ENCODE measurements at places on chromosomes 5 and 9.

DNA sequence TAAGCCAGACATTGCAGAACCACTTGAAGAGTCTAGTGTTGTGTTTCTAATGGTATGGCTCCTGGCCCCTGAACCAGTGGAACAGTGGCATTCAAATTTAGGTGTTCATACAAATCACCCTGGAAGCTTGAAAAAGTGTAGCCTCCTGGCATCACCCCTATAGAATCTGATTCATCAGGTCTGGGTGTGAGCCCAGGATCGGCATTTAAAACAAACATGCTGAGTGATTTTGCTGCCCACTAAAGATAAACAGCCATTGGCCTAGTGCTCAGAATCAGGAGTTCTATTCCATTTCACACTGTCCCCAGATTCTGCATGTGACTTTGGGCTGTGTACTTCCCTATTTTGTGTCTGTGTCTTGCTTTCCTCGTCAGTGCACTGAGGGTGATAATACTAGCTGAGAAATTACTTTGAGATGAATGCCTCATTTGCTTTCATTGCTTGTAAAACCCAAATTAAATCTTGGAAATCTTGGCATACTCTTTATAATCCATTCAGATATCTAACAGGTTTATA lies 241.5 kb upstream of the CLINT1 start:
- DNase-seq = no peak

GRCh38 chr9:120726484-120726883 lies 12.2 kb upstream of the MEGF9 start:
- DNase-seq = no peak

DNA sequence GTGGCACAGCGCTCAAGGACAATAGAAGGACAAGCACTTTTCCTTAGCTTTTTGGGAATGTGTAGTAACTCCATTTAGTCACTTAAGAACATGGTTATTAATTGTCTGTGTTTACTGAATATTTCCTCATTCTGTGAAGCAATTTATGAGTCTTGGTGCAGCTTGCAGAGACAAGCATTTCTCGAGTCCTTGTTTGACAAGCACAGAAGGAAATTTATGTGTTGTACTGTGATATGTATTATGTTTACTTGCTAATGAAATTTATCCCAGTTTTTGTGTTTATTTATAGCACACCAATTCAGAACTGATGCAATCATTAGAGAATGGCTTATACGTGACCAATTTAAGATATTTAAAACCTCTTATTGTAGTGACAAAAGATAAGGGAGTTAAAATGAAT lies 168.6 kb downstream of the PRELID2 start:
- no peak for DNase-seq

- DNase-seq = no peak
Measured at GRCh38 chr5:81292130-81292529, 9.3 kb upstream of the ZCCHC9 start.

- no peak for DNase-seq
Measured at GRCh38 chr5:98569288-98569687, 204.2 kb upstream of the RGMB start.

DNA sequence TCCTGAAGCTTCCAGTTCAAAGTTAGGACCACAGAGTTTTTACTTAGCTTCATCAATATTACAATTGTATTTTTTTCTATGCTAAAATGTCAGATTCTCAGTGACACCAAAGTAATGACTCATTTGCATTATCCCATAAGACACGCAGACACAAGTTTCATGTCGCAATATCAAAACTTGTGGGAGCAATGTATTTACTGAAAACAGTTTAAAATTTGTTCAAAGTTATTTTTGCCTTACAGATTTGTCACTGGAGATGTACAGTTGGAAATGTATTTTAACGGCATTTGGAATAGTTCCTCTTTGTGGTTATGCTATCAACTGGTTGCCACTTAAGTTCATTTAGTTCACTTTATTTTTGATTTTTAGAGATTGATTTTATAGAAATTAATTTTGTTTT lies 36.2 kb upstream of the DAP start:
- no peak for DNase-seq

GRCh38 chr5:154901276-154901675 lies 36.7 kb downstream of the GEMIN5 start:
- no peak for DNase-seq

GRCh38 chr9:87875831-87876545 lies 6.7 kb upstream of the SPATA31E1 start:
- no peak for DNase-seq

DNA sequence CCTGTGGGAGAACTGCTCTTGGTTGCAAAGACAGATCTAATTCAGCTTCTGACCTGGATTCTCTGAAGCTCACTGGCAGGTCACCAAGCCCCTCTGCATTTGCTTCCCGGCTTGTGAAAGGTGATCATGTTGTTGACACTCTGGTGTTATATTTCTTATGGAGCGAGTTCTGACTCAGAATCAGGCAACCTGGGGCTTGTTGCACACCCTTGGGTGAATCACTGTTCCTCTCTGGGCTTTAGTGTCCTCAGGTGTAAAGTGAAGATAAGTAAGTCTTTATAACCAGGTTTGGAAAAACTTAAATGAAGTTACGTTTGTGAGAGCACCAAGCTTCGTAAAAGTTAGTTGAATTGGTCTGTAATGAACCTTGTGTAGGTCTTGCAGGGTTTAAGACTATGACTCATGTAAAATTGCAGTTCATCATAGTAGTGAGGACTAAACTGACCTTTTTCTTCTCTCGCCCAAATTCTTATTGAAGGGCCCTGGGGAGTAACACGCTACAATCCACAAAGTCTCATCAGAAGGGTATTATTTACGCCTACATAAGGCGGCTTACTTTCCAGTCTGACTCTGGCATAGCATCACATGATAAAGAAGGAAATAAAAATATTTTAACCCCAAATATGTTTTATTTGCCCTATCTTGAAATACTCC lies 218.6 kb downstream of the TMEM38B start:
- DNase-seq = no peak

DNA sequence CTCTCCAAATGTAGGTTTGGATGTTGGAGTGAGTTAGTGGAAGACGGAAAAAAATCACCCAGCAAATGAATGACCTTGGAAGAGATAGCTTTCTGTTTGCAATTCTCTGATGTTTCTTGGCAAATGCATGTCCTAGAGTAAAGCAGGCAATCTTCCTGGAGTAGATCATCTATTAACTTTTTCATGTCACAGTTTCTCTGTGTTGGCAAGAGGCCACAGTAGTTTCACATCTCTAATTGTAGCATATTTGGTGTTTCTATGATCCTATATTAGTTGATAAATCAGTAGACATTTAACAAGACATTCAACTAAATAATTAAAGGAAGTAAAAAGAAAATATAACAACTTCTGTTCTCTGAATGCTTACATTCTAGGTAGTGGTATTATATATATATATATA lies 138.2 kb upstream of the MINAR2 start:
- DNase-seq = no peak

DNA sequence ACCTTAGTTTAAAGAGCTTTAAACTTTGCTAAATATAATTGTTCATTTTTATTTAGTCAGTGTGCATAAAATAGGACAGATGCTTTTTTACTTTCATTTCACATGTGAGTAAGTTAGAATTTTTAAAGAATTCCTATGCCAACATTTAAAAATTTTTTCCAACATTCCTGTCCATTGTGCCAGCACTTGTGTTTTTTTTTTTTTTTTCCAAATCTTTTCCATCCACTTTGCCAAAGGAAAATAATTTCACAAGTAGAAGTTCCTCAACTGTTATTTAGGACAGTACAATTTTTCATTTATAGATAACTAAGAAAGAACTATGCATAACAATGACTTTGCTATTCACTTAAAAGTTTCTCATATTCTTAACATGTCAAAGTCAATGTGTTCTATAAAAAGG lies 189.5 kb downstream of the ADAMTS6 start:
- DNase-seq = no peak

DNA sequence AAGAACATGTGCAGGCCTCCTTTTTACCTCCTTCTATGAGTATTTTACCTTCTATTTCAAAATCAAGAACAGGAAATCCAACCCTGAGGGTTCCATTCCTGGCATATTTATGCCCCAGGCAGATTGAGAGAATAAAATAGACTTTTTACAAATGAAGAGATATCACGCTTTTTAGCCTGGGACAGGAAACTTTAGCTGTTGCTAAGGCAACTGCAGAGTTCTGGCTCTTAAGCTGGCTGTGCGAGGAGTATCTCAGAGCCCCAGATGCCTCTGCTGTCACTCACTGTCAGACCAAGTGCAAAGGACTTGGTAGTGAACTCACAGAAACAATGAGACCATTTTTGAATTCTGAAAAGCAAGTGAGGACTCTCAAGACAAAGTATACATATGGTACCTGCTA lies 69.5 kb upstream of the HSPB3 start:
- DNase-seq = no peak

DNA sequence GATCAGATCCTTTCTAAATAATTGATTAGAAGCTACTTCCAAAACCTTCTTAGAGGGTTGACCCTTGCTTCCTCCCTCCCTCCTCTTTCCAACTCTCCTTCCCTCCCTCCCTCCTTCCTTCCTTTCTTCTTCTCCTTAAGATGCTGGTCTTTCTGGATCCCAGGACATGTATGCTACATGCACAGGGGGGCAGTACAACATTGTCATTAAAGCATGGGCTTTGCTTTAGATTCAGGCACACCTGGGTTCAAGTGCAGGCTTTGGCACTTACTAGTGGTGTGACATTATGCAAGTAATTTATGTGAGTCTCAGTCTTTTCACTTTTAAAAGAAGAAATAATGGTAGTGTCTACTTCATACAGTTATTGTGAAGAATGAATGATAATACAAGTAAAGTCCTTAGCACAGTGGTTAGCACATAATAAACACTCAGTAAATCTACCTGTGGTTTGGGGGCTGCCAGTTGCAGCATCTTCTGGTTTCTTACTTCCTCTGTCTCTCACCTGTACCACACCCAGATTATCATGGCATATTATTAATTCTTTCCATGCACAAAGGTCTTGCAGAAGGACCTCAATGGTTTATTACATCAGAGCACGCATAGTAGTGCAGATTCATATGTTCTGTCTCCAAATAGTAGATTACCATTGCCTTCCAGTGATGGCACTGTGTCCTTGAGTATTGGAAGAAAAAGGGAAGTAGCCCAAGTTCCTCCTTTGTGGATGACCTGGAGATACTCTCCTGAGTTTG lies 154.1 kb downstream of the ARHGAP26 start:
- DNase-seq = no peak

- DNase-seq = no peak
Measured at GRCh38 chr9:75148561-75148960, 60.2 kb downstream of the OSTF1 start.

DNA sequence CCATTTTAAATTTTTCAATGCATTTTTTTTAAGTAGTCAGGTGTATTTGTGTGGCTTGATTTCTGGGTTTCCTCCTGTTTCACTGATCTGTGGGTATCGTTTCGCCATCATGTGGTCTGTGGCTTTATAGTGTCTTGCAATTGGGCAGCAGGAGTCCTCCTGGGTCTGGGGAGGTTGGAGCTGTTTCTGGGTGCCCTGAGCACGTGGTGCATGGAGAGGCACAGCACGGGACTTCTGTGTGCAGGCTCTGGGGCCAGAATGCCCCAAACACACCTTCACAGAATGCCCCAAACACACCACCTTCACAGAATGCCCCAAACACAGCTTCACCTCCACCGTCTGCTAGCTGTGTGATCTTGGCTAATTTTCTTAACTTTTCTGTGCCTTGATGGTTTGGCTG lies 82.6 kb upstream of the COL5A1 start:
- DNase-seq = no peak

GRCh38 chr9:114409103-114409780 lies 21.5 kb upstream of the AKNA start:
- peak; percentile 35 for DNase-seq

DNA sequence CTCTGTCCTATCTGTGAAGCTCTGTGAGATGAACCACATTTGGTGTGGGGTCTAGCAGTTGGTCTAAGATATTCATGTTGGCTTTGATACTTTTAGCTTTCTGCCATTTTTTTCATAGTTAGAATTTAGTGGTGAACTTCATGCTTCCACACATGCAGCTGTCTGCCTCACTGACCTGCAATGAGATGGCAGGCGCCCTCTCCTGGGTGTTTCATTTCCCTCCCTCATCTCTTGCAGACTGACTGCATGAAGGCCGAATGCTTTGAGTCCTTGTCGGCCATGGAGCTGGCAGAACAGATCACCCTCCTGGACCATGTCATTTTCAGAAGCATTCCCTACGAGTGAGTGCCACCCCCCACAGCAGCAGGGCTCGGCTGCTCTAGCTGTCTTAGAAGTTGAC lies 26.1 kb upstream of the CKMT2 start:
- DNase-seq = no peak

GRCh38 chr5:151239237-151239861 lies 13.6 kb upstream of the GM2A start:
- DNase-seq = peak; percentile 66

- DNase-seq = no peak
Measured at GRCh38 chr5:176830995-176831423, 20.6 kb downstream of the UNC5A start.

DNA sequence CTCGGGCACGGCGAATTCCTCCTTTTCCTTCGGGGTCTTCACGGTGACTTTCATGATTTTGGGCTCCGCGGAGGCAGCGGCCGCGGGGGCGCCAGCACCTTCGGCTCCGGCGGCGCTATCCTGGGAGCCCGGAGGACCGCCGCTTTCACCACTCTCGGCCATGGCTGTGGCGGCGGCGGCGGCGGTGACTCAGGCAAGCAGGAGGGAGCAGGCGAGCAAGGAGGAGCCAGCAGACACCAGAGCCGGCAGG lies 315 bp downstream of the UBQLN1 start:
- no peak for DNase-seq

DNA sequence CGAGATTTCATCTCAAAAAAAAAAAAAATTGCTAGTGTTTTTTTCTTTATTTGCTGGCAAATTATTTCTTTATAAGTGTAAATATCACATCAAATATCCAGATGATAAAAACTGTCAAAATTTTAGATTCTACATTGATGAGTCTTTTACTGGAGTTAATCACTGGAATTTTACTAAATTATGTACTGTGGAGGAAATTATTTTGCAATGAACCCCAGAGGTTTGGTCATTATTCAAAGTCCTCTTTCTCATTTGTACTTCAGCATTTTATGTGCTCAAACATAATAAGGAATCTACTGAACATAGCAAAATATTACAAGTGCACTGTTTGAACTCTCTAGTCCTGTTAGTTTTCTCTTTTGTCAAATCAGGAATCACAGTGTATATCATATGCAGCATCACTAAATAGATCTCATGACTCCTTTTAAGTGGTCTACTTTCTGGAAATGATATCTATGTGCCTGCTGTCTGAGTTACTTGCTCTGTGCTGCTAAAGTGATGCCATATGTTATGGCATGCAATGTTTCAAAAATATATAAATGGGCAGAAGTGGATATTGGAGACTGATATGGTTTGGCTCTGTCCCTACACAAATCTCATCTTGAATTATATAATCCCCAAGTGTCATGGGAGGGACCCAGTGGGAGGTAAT lies 18.0 kb downstream of the OTULINL start:
- no peak for DNase-seq

- DNase-seq = no peak
Measured at GRCh38 chr9:91192381-91193086, 169.2 kb downstream of the AUH start.

Data from CD4-positive, alpha-beta T cell treated with Interferon gamma for 1 hour (primary cell).